ENCODE measurements at places on chromosomes 16 and 17.
A peak's percentile ranks its signal among the peaks of the same experiment; 100 is the strongest.

- no peak for DNase-seq
Observed at GRCh38 chr17:28702752-28703150, 8.9 kb downstream of the PROCA1 start.

DNA sequence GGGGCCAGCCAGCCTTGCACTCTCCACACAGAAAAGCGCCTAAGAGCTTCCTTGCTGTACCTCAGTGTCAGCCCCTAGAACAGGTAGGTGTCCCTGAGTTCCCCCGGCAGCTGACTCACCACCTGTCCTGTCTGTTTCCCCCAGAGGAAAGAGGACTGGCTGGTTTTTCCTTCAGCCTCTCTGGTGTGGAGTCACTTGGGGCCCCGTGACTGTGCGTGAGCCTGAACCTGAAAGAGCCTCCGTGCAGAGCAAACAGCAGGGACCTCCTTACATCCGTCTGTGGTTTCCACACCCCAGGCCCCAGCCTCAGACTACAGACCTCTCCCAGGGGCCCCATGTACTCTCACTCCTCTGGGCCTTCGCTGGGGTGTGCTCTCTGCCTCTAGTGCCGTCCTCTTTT, 87.8 kb downstream of the GNAO1 start:
- DNase-seq: peak; percentile 23

- DNase-seq: no peak
Observed at GRCh38 chr16:901715-902601, 68.8 kb downstream of the LMF1 start.

DNA sequence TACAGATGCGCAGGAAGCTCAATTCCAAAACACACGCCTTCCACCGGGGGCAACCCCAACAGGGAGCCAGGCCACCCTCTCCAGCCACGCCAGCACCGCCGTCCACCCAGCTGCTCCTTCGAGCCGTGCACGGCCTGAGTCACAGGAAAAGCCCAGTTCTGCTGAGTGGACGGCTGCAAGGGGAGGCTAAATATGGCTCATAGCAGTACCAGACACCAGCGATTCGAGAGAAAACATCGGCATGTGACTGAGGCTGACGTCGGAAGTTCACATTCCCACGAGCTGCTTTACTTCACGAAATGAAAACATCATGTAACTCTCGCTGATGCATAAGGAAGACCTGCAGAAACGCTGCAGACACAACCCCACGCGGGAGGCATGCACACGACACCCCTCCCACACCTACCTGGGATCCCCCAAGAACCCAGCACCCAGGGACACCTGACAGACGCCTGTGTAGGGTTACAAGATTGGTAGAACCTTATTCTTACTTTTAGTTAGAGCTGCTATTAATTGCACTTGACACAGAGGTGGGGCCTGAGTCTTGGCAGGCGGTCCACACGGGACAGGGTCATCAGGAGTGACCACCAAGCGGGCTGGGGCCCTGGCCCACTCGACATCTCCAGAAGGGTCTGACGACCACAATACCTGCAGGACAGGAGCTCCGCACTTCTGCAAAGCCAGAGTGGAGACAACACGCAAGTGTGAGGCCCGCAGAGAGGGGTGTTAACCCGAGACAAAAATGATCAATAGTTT, 116.8 kb downstream of the ANKRD11 start:
- no peak for DNase-seq

DNA sequence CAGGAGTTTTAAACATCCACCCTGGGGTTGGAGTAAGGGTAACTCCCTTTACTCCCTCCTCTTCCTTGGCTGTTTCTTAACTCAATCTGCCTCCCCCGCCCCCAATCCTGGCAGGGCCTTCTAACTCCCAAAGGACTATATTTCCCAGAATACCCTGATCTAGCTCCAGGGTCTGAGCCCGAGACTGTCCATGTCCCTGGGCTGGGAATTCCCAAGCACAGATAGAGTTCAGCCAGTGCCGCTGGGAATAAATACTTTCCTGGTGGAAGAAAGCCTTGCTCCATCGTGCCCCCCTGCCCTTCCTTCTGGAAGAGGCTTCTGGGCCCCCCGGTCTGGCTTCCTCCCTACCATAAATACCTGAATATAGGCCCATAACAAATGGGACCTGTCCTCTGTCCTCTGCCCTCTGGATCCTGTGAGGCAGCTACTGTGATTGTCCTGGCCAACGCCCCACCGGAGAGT, 10.2 kb downstream of the BAHCC1 start:
- DNase-seq: no peak

- DNase-seq: no peak
Observed at GRCh38 chr16:55907661-55908060, 32.5 kb upstream of the CES5A start.

DNA sequence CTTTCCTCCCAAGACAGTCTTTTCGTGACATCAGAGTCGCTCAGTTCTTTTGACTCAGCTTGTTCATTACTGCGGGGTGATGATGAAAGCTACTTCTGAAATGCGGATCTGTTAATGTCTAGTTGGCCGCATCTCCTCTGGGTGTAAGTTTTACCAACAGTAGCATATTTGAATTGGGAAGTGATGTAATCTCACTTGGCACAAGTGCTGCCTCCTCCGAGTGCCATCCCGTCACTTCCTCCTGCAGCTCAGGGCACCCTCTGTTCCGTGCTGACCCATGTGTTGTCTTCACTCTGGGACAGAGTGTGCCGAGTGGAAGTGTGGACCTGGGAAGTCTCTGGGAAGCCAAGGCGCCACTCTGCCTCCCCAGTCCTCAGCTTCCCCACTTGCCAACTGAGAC, 8.9 kb downstream of the ADAD2 start:
- DNase-seq: no peak

DNA sequence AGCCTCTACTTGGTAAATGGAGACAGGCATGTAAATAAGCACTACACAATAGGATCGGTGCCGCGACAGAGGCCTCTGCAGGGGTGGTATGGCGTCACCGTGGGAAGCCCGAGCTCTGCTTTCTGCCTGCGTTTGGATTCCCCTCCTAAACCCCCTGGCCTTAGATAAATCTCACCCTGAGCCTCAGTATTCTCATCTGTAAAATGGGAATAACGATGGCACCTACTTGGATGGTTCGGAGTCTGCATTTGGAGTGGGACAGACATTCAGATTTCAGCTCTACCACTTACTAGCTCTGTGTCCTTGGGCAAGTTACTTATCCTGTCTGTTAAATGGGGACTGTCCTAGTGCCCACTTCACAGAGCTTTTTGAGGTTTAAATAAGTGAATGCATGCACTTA, 42.8 kb upstream of the TNRC6A start:
- DNase-seq: no peak

DNA sequence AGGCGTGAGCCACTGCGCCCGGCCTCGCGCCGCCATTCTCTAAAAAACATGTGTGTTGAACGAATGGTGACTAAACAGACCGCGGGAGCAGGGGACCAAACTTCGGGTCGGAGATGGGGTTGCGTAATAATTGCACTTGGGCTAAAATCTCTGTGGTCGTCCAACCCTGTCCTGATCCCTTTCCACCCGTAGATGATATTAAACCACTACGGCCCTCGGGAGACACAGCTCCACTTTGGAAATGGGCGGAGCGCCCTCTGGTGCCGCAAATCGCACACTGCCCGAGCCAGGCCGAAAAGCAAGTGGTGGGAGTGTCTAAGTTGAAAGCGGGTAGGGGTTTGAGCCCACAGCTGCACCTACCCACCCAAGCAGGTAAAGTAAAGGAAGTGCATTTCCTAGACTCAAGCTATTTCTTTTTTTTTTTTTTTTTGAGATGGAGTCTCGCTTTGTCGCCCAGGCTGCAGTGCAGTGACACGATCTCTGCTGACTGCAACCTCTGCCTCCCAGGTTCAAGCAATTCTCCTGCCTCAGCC, 17.0 kb downstream of the CAVIN1 start:
- peak; percentile 69 for DNase-seq

DNA sequence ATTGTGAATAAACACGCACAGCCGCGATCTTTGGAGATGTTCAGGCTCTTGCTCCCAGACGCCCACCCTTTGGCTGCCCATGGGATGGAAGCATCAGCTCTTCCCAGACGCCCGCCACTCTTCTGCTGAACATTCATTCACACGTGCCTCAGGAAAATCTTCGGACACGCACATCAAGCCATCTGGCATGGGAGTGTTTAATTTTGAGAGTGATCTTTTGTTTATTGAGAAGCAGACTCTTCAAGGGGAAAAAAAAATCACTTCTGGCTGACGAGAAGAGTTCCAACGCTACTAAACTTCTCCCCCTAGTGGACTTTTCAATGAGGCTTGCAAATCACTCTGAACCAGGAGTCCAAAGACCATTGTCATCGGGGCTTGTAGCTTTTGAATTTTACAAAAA, 62.0 kb upstream of the NUDT7 start:
- DNase-seq: no peak

DNA sequence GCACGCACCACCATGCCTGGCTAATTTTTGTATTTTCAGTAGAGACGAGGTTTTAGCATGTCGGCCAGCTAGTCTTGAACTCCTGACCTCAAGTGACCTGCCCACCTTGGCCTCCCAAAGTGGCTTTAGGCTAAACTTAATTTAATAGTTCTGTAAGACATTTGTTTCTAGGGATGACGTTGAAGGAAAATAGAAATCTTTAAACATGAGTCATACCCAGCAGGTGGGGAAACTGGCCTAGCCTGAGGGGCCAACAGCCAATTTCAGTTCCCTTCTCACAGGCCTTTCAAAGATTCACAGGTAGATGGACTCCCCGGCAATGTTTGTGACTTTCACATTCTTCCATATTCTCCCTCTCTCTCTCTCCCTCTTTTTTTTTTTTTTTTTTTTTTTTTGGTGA, 18.1 kb upstream of the ITPRIPL2 start:
- DNase-seq: no peak

GRCh38 chr16:3580686-3581085, 3.5 kb upstream of the NLRC3 start:
- DNase-seq: no peak

DNA sequence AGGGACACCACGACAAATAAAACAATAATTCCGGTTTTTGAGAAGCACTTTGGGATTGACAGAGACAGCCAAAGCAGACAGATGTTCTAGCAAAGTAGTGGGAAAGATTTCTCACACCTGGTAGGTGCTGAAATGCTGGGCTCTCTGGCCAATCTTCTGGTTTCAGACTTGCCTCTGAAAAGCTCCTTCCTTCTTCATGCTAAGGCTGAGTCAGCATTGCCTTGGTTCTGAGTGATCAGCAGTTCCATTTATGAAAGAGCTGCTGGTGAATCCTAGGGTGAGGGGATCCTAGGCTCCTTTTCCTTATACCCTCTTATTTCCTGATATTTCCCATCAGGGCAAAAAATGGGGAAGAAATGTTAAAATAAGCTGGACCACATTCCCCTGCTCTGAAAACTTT, 268.7 kb upstream of the SALL1 start:
- DNase-seq: no peak

GRCh38 chr17:12180644-12181261, 160.1 kb downstream of the MAP2K4 start:
- no peak for DNase-seq

GRCh38 chr17:32875923-32876416, 954 bp downstream of the MYO1D start:
- no peak for DNase-seq

- DNase-seq: no peak
Observed at GRCh38 chr16:660132-660458, 7.8 kb upstream of the RHOT2 start.

GRCh38 chr16:9054460-9054859, 37.0 kb upstream of the HAPSTR1 start:
- no peak for DNase-seq

DNA sequence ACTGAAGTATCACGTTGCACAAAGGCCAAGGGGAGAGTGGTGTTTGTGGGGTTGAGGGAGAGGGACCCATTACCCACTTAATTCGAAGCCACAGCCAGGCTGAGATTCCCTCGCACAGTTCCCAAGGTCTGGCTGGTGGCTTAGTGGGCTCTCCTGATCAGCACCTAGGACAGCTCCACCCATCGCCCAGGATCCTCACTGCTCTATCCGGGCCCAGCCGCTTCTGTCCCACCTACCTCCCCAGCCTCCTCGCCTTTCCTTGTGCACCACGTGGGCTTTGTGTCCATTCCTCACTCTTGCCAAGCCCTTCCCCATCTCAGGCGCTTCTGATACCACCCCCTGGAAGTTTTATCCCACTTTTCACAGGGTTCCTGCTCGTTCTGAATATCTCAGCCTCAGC, 163.5 kb downstream of the CCT6B start:
- DNase-seq: no peak

- no peak for DNase-seq
Observed at GRCh38 chr17:75861927-75862317, 6.8 kb upstream of the WBP2 start.

GRCh38 chr17:36095992-36096391, 6.0 kb upstream of the CCL3 start:
- DNase-seq: no peak

DNA sequence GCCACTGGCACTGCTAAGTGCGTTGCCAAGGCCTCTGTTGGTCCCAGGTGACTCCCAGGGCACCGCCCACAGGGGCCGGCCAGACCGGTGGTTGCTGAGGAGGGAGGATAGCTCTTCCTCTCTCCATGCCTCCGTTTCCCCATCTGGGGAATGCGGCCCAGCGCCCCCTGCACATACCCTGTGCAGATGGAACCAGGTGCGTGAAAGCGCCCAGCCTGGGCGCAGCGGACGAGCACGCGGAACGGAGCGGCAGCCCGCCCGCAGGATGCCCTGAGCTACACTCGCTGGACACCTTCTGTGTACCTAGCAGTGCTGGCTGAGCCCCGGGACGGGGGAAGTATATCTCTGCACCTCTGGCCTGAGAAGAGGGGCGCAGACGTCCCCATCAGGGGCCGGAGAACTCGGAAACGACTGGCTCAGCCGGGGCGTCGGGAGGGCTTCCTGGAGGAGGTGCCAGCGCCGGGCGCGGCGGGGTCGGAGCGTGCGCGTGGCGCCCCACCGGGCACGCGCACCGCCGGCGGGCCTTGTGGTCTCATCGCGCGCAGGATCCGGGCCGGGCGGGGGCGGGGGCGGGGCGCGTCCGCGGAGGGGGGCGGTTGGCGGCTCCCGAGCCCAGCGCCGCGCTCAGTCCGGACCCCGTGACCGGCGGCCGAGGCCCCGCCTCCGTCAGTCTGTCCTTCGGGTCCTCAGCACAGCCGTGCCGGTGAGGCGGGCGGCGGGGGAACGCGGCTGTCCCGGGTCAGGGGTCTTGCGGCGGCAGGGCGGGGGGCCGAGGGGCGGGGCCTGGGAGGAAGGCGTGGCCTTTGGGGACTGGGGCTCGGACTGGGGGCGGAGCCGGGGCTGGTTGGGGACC, at the start of the genes CCDC78 and HAGHL:
Gene CCDC78, minus strand, starts transcription at position 6 of the 853 bp plus-strand sequence. CDS start 76 bp downstream, outside the sequence.
Gene HAGHL, plus strand, starts transcription at position 669 of the 853 bp plus-strand sequence. CDS start 404 bp downstream, outside the sequence.
- DNase-seq: no peak

- no peak for DNase-seq
Observed at GRCh38 chr17:51028176-51028863, 92.3 kb downstream of the SPAG9 start.

DNA sequence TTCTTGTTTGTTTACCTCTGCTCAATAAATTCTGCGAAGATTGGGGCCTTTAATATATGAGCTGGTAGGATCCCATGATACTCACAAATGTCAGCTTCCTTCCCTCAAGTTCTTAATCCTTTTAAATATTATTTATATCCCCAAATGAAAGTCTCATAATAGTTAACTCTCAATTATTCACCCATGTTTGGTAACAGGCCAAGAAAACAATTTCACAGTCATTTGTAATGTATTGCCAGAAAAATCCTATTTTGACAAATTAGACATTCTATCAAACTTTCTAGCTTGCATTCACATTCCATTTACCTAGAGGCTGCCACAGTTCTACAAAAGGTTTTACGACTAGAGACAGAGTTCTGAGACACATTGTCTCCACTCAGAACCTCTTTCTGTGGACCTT, 441.2 kb downstream of the UTP18 start:
- no peak for DNase-seq

- DNase-seq: no peak
Observed at GRCh38 chr17:67160791-67161190, 84.2 kb downstream of the HELZ start.

GRCh38 chr17:55642741-55643140, 79.9 kb downstream of the TMEM100 start:
- no peak for DNase-seq
